ENCODE measurements at places on chromosomes 4 and X. TPM values are rescaled to one million over a fixed set of nuclear protein-coding genes. Genes with fewer than 3 reads are reported as not detected.

The TMEM154 gene
- total RNA-seq = 0.22 TPM

The CD38 gene
- 0.37 TPM for total RNA-seq

GRCh38 chrX:107454302-107454701 is 4.8 kb downstream of the FRMPD3 start:
- peaks cover 9% of the 10 kb centered on the region for H3K27me3 ChIP-seq
- H3K36me3 ChIP-seq = no peaks in the 10 kb centered on the region
- DNase-seq = no peak

The ITM2A gene
- total RNA-seq = 5.8 TPM

GRCh38 chr4:25161593-25161950 is 1.3 kb upstream of the SEPSECS start:
- no peak for DNase-seq
- peak overlapping the region; percentile 91 for H3K4me3 ChIP-seq
- peaks cover 2% of the 10 kb centered on the region for H3K4me1 ChIP-seq

DNA sequence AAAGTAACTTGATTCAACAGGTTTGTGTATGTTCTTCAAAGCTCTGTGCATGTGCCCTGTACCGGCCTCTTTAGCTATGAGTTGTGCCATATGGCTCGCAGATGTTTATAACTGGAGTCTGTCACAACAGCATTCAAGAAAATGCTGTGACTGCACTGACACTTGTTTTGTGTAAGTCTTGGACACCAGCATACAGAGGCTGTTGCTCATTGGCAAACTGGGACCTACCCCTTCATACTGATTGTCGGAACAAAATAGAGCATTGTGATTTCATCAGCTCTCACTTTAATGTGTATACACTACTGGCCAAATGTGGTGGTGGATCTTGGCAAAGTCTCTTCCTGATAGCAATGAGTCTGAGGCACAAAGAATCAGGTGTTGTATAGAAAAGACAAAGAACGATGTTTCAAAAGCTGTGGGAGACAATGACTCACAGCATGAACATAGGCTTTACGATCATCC is 133.9 kb downstream of the EGF start:
- peak overlapping the region; percentile 62 for H3K27ac ChIP-seq
- no peaks in the 10 kb centered on the region for H3K27me3 ChIP-seq
- no peaks in the 10 kb centered on the region for H3K36me3 ChIP-seq
- no peak overlapping the region for H3K4me3 ChIP-seq
- no peak for DNase-seq
- H3K4me1 ChIP-seq = peaks cover 22% of the 10 kb centered on the region

- no peak overlapping the region for H3K4me3 ChIP-seq
- H3K27ac ChIP-seq = no peak overlapping the region
- DNase-seq = no peak
Measured at GRCh38 chrX:130108647-130109428, 1.5 kb downstream of the ELF4 start.
